Stimulated activated CD4-positive, alpha-beta T cell treated with anti-CD3 and anti-CD28 coated beads, Interleukin-15, amount 100 ng/mL, for 1 hour (primary cell): ENCODE measurements at places on chromosomes 3 and 15.

GRCh38 chr3:175646865-175647264 is 787.7 kb downstream of the NAALADL2 start:
- no peak for DNase-seq

DNA sequence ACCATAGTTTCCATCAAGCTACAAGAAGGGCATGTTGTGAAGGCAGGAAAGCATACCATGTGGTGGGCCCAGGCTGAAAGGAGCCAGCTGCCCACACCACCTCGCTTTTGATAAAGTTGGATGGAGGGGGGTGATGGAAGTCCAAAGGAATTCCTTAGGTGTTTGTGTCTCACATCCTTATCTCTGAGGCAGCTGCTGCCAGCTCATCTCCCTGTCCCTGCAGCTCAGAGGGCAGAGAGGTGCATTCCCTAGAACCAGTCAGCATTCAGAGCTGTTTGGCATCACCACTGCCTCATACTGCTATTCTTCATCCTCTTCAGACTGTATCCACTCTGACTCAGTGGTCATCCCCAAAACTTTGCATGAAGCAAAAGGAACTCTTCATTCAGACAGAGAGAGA is 141.5 kb upstream of the BFSP2 start:
- DNase-seq = no peak

GRCh38 chr15:82105451-82106215 is 59.8 kb upstream of the MEX3B start:
- DNase-seq = no peak

DNA sequence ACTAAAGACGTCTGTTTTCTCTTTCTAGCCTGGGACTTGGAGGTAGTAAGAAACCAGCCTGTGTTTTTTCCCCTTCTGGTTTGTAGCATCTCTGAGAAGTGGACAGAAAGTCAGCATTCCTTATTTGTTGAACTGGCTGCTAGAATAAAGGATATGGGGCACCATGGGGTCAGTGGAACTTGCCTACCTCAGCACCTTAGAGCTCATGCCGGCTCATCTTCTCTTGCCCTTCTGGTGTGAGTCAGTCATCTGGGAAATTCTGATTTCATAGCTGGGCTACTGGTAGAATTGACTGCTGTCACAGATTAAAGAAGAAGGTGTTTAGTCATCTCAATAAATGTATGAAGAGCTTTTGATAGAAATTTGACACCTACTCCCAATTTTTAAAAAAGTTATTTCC is 202.7 kb upstream of the TOPAZ1 start:
- no peak for DNase-seq

DNA sequence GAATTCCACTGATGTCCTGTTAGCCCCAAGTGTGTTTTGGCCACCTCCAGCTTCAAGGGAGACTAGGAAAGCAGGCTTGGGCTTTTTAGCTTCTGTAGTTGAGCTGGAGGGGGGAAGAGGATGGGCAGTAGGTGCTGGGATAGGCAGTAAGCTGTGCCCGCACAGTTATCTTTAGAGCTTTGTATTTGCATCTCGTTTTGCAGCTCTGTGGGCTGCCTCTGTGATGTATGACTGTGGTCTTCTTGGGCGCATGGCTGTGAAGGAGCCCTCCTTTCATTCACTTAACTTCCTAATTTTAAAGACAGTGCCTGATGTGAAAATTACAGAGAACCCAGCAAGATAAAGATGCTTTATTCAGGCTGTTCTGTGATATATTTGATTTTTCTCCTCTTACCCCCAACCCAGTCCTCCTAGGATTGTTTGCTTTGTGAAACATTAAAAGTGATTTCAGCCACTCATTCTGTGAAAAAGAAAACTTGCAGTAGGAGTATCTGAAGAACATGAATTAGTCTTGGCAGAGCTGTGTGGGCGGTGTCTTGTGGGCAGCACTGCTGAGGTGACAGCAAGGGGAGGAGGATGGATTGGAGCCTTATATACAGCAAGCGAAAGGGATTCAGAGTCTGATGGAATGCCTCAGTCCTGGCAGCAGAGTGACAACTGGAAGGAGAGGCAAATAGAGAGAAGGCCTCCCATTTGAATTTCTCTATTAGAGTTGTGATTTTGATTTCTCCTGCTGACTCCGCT is 74.3 kb downstream of the LARS2 start:
- peak; percentile 10 for DNase-seq

- DNase-seq = no peak
Measured at GRCh38 chr3:38371541-38372213, 25.1 kb downstream of the XYLB start.

DNA sequence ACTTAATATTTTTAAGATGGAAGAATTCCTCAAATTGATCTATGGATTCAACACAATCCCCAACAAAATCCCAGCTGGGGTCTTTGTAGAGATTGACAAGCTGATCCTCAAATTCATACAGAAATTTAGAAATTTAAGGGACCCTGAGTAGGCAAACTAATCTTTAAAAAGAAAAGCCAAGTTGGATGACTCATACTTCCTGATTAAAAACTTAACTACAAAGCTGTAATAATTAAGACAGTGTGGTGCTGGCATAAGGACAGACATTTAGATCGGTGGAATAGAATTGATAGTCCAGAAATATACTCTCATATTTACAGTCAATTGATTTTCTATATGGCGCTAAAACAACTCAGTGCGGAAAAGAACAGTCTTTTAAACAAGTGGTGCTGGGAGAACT is 11.6 kb downstream of the FAM162A start:
- DNase-seq = no peak

DNA sequence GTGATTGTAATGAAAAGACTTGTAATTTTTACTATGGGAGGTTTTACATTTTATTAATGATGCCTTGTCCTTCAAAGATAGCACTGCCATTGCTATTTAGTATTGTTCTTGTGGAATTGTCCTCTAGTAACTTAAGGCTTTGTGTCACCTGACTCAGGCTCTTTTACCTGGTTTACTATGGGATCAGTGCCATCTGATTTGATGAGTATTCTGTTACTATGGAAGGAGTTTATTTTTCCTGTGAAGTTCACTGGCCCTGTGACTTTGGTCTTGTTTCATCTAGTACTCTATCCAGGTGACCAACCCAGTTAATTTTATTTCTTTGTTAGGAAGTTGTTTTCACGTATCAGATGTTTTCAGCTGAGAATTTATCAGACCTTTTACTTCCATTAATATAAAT is 9.0 kb downstream of the MORF4L1 start:
- DNase-seq = no peak

DNA sequence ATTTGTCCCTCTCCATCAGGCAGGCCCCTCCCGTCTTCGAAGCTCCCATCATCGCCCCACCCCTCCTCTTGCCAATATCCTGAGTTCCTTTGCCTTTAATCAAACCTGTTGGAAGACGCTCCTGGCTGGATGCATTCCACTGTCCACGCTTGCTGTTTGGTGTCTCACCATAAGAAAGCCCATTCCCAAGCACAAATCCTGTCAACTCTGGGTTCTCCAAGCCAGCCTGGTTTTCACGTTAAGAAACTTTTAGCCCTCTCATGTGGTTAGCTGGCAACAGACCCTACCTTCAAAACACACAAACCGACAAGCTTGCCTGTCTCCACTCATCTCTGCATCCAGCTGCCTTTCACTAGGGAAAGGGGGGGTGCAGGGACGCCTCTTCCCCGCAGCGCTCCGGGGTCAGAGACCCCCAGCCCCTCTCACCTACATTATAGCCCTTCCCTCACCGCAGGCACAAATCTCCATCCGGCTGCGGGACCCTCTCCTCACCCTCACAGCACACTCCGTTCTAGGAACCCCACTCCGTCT is 1.1 kb downstream of the GORASP1 start:
- DNase-seq = no peak

DNA sequence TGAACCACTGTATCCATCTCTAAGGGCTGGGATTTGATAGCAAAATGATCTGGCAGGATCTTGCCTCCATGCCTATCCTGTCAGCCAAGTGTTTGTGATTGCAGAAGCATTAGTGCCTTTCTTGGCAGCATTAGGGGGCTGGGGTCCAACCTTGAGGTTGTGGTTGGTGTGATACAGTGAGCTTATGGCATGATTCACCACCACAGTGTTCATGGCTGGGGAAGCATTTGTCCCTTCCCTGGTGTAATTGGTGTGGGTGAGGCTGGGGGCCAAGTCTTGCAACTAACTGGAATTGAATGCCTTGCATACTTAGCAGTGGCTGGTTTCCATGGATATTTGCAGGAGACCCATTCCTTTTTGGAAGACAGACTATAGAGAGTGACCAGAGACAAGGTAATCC is 271.0 kb upstream of the TBL1XR1 start:
- no peak for DNase-seq

GRCh38 chr3:108311797-108312196 is 15.4 kb downstream of the HHLA2 start:
- no peak for DNase-seq

DNA sequence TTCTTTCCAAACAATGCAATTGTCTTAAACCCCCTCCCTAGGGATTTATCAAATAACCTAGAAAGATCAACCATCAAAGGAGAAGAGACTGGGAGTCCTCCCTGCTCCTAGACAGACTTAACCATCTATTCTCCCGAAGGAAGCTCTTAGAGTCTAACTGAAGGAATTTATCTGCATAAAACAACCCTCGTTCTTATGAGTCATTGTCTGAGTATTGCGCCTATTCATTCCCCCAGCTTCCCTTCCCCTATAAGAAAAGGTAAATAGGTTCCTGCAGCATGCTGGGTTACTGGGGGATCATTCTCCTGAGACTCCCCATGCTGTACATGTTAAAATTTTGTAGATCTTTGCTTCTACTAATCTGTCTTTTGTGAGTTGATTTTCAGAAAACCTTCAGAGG is 412.7 kb downstream of the OCA2 start:
- DNase-seq = no peak

GRCh38 chr3:128301186-128302023 is 148.1 kb downstream of the EEFSEC start:
- DNase-seq = no peak
